Head of caudate nucleus (tissue), 42 donors: ENCODE measurements at places on chromosomes 3 and 15.

DNA sequence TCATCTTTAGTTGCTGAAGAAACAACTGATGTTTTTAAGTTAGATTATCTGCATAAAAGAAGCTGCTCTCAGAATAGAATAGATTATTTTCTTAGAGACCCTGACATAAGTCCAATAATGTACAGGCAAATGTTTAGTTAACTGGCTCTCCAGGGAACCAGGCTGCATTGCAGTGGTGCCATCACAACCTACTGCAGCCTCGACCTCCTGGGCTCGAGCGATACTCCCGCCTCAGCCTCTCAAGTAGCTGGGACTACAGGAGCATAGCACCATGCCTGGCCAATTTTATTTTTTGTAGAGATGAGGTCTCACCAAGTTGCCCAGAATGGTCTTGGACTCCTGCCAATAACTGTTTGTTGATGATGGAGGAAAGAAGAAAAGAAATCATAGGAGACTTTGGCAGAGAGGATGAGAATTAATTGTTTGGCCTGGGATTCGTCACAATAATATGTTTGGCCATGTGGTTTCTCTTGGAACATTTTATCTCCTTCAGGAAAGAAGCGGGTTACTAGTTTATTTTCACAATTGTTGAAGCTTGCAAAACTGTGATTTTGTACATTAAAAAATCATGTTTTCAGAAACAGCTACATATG is 429.2 kb downstream of the CADM2 start:
- DNase-seq, result no peak

DNA sequence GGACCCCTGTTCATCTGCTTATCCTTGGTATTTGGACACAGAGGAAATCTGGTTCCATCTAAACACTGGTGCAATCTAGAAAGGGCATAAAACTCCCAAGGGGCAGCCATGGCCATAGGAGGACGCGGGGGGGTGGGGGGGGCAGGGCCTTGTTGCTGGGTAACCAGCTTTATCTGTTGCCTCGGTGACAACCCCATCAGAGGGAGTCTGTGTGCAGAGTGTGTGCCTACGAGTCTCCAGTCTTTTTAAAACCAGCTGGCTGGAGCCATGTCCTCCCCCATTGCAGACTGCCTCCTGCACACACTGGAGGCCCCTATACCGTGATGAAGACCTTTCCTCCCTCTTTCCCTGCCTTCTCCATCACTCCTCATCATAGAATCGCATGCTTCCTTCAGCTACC is 26.4 kb upstream of the CORO2B start:
- DNase-seq, result no peak

DNA sequence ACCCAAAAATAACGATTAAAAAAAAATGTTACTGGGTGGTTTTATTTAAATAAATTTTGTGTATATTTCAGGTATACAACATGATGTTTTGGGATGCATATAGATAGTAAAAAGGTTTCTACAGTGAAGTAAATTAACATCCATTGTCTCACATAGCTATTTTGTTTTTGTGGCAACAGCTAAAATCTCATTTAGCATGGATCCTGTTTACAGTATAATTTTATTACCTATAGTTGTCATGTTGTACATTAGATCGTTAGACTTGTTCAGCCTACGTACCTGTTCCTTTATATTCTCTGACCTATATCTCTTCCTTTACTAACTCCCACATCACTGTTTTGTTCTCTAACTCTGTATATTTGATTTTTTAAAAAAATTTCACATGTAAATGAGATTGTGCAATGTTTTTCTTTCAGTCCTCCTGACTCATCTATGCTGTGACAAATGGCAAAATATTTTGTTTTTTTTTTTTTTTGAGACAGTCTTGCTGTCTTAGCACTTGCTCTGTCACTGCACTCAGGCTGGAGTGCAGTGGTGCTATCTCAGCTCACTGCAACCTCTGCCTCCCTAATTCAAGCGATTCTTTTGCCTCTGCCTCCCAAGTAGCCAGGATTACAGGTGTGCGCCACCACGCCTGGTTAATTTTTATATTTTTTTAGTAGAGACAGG is 45.6 kb downstream of the OIP5 start:
- no peak for DNase-seq

DNA sequence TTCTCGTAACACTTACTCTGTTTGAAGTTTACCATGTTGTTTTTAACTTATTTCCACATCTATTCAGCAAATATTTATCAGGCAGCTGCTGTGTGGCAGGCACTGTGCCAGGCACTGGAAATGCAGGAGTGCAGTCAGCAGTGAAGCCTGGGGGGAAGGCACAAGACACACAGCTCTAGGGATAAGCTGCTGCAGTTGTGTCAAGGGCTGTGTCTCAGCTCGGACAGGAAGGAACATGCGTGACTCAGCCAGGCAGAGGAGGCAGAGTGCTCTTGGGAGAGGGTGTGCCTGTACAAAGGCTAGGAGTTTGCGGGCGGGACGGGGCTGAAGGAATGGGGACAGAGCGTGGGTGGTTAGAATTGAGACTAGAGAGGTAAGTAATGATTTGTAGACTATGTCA is 24.7 kb downstream of the LYSMD4 start:
- peak; percentile 68 for DNase-seq

- DNase-seq, result no peak
These were observed 9.4 kb downstream of the DAZL start for GRCh38 chr3:16595778-16596177.

GRCh38 chr15:34109797-34110663 is 8.1 kb downstream of the PGBD4 start:
- no peak for DNase-seq

- no peak for DNase-seq
These were observed 34.6 kb downstream of the CHD2 start for GRCh38 chr15:92934716-92935115.

DNA sequence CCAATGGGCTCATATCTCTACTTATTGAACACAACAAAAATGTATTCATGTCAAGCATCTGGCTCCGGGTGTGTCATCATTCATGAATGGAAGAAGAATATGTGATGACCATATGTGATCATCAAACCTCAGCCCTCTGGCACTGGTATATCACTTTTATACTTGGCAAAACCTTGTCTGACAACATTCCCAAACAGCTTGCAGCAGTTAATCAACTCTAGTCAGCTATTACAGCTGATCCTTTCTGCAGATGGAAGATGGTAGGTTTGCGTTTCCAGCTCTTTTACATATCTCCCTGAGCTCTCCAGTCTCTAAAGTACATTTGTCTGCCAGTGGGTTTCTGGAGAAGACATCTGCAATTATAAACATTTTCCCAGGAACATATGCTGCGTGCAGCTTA is 6.6 kb downstream of the PLSCR5 start:
- no peak for DNase-seq

DNA sequence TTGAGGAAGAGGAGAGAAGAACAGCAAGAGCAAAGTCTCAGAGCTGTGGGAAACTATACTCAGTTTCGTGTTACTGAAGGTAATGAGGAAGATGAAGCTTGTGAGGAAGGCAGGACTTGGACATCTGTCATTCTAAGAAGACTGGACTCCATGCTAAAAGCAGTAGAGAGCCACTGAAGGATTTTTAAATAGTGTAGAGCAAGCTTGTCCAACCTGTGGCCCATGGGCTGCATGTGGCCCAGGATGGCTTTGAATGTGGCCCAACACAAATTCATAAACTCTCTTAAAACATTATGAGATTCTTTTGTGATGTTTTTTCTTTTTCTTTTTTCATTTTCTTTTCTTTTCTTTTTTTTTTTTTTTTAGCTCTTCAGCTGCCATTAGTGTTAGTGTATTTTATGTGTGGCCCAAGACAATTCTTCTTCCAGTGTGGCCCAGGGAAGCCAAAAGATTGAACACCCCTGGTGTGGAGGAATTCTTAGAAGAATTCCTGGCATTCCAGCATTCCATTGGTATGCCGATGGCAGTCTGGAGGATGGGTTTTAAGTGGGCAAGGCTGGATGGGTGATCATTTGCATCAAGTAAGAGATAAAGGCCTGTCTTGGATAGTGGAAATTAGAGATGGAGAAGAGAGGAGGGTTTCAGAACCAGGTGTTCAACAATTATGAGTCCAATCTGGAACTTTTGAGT is 6.9 kb upstream of the NFKBIZ start:
- no peak for DNase-seq

- peak; percentile 67 for DNase-seq
These were observed 96.1 kb upstream of the CHD2 start for GRCh38 chr15:92803852-92804609.
